Naive thymus-derived CD8-positive, alpha-beta T cell (primary cell): ENCODE measurements at places on chromosomes 4 and X. TPM values are rescaled to one million over a fixed set of nuclear protein-coding genes. Genes with fewer than 3 reads are reported as not detected.
A peak's percentile ranks its signal among the peaks of the same experiment; 100 is the strongest.

- peak; percentile 7 for DNase-seq
Measured at GRCh38 chr4:174156239-174156826, 127.1 kb downstream of the FBXO8 start.

DNA sequence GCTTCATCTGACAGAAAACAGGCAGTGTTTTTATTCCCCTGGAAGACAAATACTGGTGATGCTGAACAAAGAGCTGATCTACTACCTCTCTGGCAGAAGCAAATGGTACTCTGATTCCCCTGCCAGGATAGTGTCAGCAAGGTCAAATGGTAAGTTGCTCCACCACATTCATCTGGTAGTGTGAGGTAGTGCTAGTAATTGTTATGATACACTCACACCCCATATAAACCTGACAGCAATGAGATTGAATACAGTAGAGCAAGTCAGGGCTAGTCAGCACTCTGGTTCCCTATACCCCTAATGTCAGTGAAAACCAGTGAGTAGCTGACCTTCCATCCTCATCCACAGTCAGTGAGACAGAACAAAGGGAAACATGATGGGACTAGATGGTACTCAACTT, 3.4 kb upstream of the SPIN4 start:
- no peak for DNase-seq

DNA sequence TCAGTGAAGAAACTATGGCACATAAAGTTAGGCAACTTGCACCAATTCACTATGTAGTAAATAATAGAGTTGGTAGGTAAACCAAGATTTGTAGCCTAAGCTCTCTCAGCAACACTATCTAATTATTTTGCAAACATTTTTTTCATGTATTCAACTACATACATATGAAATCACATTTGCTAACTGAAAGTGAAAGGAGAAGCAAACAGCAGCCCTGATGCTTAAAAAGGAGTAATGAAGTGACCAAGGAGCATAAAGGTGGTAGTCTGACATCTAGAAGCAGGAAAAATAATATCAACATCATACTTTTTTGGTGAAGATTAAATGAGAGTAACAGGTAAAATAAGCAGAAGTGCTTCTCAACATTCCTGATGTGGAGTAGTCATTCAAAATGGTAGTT, 603.7 kb downstream of the GRXCR1 start:
- no peak for DNase-seq

GRCh38 chr4:130197946-130198345, 1102.0 kb downstream of the C4orf33 start:
- DNase-seq, result no peak

- DNase-seq, result no peak
Measured at GRCh38 chrX:134695999-134696398, 37.7 kb upstream of the PLAC1 start.

DNA sequence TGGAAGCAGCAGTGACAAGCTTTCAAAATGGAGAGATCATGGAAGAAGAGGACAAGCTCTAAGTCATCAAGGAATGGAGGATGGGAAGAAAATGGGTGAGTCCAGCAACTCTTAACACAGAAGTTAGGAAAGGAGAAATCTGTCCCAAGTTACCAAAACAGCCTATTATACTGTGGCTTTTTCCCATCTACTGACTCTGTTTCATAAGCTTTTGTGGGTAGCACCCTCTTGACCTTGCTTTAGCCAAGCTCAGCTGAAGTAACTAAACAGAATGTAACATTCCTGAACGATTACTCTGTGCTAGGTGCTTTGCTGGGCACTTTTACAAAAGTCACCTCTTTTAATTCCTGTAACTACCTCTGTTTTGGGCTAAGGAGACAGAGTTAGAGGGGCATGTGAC, 54.9 kb downstream of the MAP7D2 start:
- DNase-seq, result no peak

DNA sequence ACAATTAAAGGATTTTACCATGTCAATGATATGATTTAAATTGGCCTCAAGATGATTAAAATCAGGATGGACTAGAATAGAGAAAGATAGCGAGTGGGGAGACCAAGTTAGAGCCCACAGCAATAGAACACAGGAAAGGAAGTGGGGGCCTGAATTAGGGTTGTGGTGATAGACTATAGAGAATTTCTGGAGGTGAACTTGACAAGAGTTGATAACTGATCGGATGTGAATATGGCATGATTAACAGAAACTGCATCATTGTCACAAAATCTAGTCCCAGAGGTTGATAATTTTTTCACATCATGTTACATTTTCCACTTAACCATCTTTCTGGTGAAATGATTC, 26.3 kb upstream of the TRPC3 start:
- DNase-seq, result no peak

DNA sequence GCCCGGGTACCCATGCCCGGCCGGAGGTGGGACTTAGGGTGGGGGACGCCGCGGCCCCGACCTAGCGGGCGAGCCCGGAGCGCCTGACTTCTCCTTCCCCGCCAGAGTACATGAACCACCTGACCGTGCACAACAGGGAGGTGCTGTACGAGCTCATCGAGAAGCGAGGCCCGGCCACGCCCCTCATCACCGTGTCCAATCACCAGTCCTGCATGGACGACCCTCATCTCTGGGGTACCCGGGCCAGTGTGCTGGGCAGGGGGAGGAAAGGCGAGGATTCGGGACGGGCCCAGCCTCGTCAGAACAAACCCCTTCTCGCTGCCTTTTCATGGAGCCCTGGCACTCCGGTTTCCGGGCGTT, 622 bp downstream of the TAFAZZIN start:
- no peak for DNase-seq

DNA sequence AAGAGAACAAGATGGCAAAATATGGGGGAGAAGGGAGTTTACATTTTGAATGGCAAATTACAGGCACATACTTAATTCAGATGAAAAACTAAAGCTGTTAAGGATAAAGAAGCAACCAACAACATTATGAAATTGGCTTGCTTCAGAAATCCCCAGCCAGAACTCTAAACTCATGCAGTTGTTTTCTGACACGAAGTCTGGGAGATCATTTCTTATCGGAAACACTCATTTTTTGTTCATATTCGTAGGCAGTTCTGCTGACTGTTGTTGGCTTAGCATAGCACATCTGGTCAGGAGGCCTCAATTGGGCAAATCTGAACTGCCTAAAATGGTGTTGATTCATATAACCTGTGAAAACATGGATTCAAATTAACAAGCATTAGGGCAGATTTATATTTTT, 33.0 kb upstream of the ARHGAP6 start:
- no peak for DNase-seq

GRCh38 chr4:181982437-181982836, 260.8 kb upstream of the TENM3 start:
- DNase-seq, result no peak

DNA sequence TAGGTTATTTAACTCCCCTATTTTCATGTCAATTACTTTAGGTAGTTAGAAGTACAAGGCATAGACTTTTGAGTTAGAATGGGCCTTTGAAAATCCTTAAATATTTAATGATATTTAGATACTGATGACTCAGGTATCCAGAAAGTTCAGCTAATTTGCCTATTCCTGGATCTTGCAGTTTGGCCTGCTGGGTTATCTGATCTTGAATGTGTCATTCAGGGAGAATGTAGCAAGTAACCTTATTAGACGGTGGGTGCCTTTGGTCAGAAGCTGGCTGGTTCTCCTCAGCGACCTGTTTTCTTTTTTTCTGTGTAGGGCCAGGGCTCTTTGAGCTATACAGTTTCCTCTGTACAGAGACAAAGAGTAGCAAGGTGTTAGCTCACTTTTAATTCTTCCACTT, 42.0 kb downstream of the MTM1 start:
- DNase-seq, result no peak

DNA sequence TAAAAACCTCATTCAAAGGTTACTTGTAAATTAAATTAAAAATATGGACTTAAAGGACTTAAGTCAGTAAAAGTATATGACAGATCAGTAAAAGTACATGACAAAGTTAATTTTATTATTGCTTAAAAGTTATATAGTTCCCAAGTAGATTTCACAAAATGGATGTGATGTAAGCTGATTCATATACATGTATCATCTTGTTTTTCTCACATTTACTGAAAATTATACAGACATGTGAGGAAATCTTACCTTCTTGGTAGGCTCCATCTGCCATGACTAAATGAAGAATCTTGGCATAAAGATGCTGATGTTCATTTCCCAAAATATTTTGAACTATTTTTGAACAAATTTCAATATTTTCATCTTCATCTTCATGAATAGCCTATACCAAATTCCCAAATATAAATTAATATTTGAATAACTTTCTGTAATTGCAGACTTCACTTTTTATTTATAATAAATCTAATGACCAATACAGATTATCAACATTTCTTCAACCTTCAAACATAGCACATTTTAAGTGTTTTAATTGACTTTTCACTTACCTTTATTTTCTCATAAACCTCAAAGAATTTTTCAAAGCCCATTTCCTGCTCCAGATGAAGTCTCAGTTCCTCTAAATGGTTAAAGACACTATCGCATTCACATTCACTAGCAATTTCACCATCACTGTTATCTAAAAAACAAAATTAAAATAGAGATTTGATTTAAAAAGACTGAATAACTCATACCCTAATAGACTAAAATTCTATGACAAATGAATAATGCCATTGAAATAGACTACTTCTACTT, 129.4 kb upstream of the SH3RF1 start:
- no peak for DNase-seq

DNA sequence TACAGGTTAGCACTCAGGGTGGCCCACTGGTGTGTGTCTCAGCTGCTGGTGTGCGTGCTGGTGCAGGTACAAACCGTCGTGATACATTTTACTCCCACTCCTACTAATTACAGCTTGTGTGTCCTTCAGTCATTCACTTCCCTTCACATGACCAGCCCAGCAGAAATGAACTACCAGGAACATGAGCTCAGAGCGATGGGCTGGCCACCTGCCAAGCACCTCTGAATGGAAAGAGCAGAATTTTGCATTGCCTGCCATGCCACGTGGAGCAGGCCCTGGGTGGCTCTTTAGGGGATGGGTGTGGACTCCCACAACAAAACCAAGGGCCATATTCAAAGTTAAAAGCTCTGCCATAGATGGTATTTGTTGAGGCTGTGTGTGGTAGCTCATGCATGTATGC, 58.9 kb upstream of the PGM2 start:
- no peak for DNase-seq

DNA sequence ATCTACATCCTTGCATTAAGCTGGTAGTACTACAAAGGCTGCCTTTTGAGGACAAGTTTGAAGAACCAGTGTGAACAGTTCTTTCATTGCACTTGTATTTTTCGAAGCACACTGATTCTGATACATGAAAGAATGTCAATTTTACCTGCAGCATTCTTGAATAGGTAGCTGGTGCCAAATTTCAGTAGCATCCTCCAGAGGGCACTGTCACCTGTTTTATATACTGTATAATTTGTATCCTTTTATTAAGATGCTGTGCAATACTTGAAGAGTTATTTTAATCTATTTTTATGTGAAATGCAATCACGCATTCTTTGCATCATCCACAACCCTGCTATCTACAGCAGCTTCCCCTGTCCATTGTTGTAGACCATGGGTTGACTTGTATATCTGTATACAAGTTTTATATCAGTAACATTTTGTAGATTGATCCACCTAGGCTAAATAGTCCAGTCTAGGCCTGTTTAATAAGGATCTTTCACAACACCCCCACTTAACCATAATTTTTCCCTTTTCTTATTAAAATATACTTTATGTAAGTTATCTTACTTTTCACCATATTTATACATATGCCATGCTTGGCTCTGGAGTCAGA, 325.7 kb downstream of the PCDH7 start:
- no peak for DNase-seq

GRCh38 chrX:153774576-153775292, 6.1 kb upstream of the SRPK3 start:
- DNase-seq, result no peak

- no peak for DNase-seq
Measured at GRCh38 chr4:62940229-62940628, 1469.0 kb downstream of the TECRL start.

- DNase-seq, result no peak
Measured at GRCh38 chrX:95346856-95347255, 1337.8 kb upstream of the DIAPH2 start.

GRCh38 chr4:626201-627091, 1.1 kb downstream of the PDE6B start:
- no peak for DNase-seq

DNA sequence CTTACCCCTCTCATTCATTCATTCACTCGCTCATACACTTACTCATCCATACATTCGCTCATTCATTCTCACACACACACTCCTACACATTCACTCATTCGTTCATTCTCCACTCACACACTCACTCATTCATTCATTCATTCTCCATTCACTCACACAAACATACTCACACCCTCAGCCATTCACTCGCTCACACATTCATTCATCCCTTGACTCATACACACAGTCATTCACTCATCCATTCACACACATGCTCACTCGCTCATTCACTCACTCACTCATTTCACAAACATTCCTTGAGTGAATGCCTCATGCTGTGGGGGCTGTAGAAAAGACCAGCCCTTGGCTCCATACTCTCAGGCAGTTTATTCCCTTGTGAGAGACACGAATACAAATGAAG, 151.1 kb upstream of the MAMLD1 start:
- DNase-seq, result no peak

GRCh38 chrX:8748855-8749254, 16.9 kb upstream of the ANOS1 start:
- DNase-seq, result no peak

GRCh38 chr4:10107111-10108091, 9.2 kb downstream of the WDR1 start:
- DNase-seq, result no peak

- no peak for DNase-seq
Measured at GRCh38 chr4:164081371-164081770, 586.9 kb downstream of the TMA16 start.

GRCh38 chr4:52028970-52029369, 8.8 kb upstream of the LRRC66 start:
- no peak for DNase-seq

DCK gene
- 61.9 TPM for total RNA-seq

CD40LG gene
- total RNA-seq, result 0.19 TPM

GAGE2A gene
- not detected for total RNA-seq

FNIP2 gene
- 10.1 TPM for total RNA-seq

CTAG2 gene
- total RNA-seq, result 12.0 TPM
